Common myeloid progenitor, CD34-positive (primary cell): ENCODE measurements at places on chromosomes 12 and 14.

- H3K27ac ChIP-seq = peak within 1 kb of the TSS; percentile 50
- H3K4me3 ChIP-seq = peak within 1 kb of the TSS; percentile 85
- peaks cover 2% of the 10 kb centered on the region for H3K36me3 ChIP-seq
- peaks cover 26% of the 10 kb centered on the region for H3K4me1 ChIP-seq
- no peaks in the 10 kb centered on the region for H3K27me3 ChIP-seq
- DNase-seq = peak; percentile 86
These were observed at the start of gene PCNX1 for GRCh38 chr14:70907176-70907995. Gene PCNX1, plus strand, starts transcription at chr14:70907459. Its CDS starts 392 bp downstream, at chr14:70907851.

GRCh38 chr14:85533023-85533860 is 3.3 kb downstream of the FLRT2 start:
- peaks cover 17% of the 10 kb centered on the region for H3K27me3 ChIP-seq
- no peaks in the 10 kb centered on the region for H3K36me3 ChIP-seq
- H3K27ac ChIP-seq = no peak overlapping the region
- peak overlapping the region; percentile 35 for H3K4me3 ChIP-seq
- DNase-seq = no peak

- H3K27me3 ChIP-seq = peaks cover 2% of the 10 kb centered on the region
- no peaks in the 10 kb centered on the region for H3K36me3 ChIP-seq
- no peak overlapping the region for H3K27ac ChIP-seq
- H3K4me3 ChIP-seq = no peak overlapping the region
These were observed 71.5 kb downstream of the RIMBP2 start for GRCh38 chr12:130644566-130644965.

DNA sequence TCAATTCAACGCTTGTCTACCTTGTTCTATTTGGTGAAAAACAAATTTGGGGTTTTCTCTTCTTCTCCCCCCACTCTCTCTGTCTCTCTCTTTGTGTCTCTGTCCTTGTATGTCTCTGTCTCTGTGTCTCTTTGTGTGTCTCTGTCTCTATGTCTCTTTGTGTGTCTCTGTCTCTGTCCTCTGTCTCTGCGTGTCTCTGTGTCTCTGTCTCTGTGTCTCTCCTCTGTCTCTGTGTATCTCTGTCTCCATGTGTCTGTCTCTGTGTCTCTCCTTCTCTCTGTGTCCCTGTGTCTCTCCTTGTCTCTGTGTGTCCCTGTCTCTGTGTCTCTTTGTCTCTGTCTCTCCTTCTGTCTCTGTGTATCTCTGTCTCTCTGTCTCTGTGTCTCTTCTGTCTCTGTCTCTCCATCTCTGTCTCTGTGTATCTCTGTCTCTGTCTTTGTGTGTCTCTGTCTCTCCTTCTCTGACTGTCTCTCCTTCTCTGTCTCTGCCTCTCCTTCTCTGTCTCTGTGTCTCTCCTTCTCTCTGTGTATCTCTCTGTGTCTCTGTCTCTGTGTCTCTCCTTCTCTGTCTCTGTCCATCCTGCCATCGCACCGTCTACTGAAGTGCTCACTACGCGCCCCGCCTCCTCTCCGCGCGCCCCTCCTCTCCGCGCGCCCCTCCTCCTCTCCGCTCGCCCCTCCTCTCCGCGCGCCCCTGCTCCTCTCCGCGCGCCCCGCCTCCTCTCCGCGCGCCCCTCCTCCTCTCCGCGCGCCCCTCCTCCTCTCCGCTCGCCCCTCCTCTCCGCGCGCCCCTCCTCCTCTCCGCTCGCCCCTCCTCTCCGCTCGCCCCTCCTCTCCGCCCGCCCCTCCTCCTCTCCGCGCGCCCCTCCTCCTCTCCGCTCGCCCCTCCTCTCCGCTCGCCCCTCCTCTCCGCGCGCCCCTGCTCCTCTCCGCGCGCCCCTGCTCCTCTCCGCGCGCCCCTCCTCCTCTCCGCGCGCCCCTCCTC is 12.8 kb downstream of the LRCOL1 start:
- peak overlapping the region; percentile 70 for H3K4me3 ChIP-seq
- DNase-seq = peak; percentile 54
- peaks cover 25% of the 10 kb centered on the region for H3K4me1 ChIP-seq
- peaks cover 4% of the 10 kb centered on the region for H3K27me3 ChIP-seq
- H3K36me3 ChIP-seq = no peaks in the 10 kb centered on the region

DNA sequence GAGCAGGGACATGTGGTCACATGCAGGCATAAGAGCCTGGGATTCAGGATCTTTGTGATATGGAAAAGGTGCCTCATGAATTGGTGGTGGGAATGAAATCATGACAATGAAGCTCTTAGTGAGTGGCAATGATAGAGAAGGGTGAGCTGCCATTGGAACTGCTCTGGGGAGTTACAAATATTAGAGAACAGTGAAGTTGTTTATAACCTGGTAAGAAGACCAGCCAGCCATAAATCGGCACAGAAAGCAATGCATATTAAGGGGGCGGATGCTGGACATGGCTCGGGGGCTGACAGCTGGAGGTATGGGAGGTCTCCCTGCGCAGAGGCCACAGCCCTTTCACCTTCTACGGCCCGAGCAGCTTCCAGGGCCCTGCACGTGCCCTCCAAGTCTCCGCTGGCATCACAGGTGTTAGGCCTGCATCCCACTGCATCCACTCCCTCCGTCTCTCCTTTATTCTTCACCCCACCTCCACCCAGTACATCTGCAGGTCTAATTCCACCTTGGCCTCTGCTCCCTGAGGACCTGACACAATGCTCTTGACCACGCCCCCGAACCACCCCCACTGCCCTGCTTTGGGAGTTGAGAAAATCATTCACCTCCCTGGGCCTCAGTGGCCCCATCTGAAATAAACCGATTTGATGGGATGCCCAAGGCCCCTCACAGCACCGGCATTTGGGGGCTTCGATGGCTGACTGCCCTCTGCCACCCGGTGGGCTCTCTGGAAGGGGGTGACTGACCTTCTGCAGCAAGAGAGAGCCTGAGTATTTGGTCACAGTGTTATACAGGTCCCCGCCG is 4.1 kb downstream of the CACNA2D4 start:
- H3K4me1 ChIP-seq = peaks cover 43% of the 10 kb centered on the region
- DNase-seq = no peak
- H3K4me3 ChIP-seq = no peak overlapping the region

GRCh38 chr12:32559434-32559833 is 119.7 kb upstream of the DNM1L start:
- no peak overlapping the region for H3K27ac ChIP-seq
- no peak for DNase-seq
- H3K4me1 ChIP-seq = no peaks in the 10 kb centered on the region
- H3K4me3 ChIP-seq = no peak overlapping the region
- H3K36me3 ChIP-seq = no peaks in the 10 kb centered on the region

- no peak overlapping the region for H3K27ac ChIP-seq
- H3K4me1 ChIP-seq = no peaks in the 10 kb centered on the region
- no peak overlapping the region for H3K4me3 ChIP-seq
These were observed 96.9 kb downstream of the NPAS3 start for GRCh38 chr14:33035416-33036194.

GRCh38 chr14:100448376-100448775 is 125.2 kb downstream of the SLC25A47 start:
- DNase-seq = no peak
- H3K36me3 ChIP-seq = no peaks in the 10 kb centered on the region
- H3K27ac ChIP-seq = no peak overlapping the region
- H3K27me3 ChIP-seq = no peaks in the 10 kb centered on the region

- peaks cover 3% of the 10 kb centered on the region for H3K4me1 ChIP-seq
- peak; percentile 28 for DNase-seq
- no peak overlapping the region for H3K4me3 ChIP-seq
These were observed 647.8 kb downstream of the TMEM121 start for GRCh38 chr14:106174206-106174605.

DNA sequence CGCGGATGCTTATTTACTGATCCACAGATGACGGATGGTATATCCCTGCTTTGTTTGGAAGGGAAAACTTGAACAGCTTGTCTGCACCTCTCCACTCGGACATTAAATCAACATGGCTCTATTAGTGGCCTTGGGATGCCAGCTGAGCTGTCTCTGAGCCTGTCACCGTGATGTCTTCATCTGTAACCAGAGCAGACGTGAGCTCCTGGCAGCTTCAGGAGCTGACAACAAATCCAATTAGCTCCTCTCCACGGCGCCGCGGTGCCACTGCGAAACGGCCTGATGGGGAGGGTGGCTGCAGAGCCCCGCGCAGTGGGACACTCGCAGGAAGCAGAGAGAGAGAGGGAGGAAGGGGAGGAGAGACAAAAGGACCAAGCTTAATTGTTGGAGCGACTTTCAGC is 112.3 kb downstream of the PAPOLA start:
- no peaks in the 10 kb centered on the region for H3K4me1 ChIP-seq
- peaks cover 3% of the 10 kb centered on the region for H3K27me3 ChIP-seq
- H3K27ac ChIP-seq = no peak overlapping the region
- no peaks in the 10 kb centered on the region for H3K36me3 ChIP-seq

- no peaks in the 10 kb centered on the region for H3K27me3 ChIP-seq
- H3K4me1 ChIP-seq = peaks cover 21% of the 10 kb centered on the region
- peak; percentile 75 for DNase-seq
These were observed 2.6 kb downstream of the ETFRF1 start for GRCh38 chr12:25197608-25198007.

DNA sequence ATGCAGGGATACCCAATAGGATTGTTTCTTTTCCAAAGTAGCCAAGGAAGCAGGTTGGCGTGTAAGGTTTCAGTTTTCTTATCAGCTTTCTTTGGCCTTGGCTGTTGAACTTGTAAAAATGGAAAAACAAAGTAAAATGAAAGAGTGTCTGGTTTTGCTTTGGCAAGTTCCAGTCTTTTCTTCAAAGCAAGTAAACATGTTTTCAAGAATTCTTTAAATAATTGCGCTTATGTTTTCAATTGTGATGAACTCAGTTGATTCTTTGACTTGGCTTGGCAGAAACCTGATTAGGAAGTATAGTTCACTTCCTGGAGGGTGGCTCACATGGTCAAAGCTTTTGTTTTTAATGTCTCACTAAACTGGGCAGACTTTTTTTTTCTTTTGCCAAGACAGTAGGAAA is 112.2 kb upstream of the USP44 start:
- no peaks in the 10 kb centered on the region for H3K36me3 ChIP-seq
- H3K4me3 ChIP-seq = no peak overlapping the region
- DNase-seq = no peak
- H3K27ac ChIP-seq = no peak overlapping the region
- H3K27me3 ChIP-seq = peaks cover 2% of the 10 kb centered on the region

GRCh38 chr12:115953450-115953849 is 324.0 kb downstream of the MED13L start:
- H3K27ac ChIP-seq = no peak overlapping the region
- peaks cover 20% of the 10 kb centered on the region for H3K36me3 ChIP-seq
- no peak for DNase-seq
- no peaks in the 10 kb centered on the region for H3K4me1 ChIP-seq

GRCh38 chr14:45251912-45252311 is 1.1 kb downstream of the MIS18BP1 start:
- DNase-seq = peak; percentile 59
- peaks cover 37% of the 10 kb centered on the region for H3K4me1 ChIP-seq
- no peaks in the 10 kb centered on the region for H3K36me3 ChIP-seq
- H3K4me3 ChIP-seq = peak overlapping the region; percentile 99

DNA sequence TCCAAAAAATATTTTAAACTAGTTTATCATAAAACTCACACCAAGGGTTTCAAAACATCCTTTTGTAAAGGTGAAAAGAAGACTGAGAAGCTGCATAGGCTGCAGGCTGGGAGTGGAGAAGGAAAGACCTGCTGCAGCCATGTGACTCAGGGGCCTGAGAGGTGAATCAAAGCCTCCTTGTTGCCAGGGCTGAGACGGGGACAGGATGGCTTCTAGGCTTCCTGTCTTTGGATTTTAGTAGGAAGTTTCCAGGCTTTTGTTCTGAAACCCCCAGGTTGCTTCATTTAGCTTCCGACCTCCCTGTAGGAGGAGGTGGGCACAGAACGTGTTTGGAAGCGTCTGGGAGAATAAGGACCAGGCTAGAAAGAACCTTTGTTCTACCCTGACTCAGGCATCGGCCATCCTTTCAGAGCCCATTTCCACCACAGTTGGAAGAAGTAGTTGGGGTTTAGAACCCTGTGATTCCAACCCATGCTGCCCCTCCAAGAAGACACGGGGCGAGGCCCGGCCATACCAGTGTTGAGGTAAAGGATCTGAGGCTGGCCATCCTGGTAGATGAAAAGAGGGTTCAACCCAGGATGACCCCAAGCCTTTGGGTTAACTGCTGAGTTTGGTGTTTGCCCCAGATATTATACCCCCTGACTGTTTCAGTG is 122.4 kb downstream of the SLC25A47 start:
- no peaks in the 10 kb centered on the region for H3K27me3 ChIP-seq
- no peak overlapping the region for H3K4me3 ChIP-seq
- no peak overlapping the region for H3K27ac ChIP-seq
- H3K36me3 ChIP-seq = no peaks in the 10 kb centered on the region
- no peak for DNase-seq

DNA sequence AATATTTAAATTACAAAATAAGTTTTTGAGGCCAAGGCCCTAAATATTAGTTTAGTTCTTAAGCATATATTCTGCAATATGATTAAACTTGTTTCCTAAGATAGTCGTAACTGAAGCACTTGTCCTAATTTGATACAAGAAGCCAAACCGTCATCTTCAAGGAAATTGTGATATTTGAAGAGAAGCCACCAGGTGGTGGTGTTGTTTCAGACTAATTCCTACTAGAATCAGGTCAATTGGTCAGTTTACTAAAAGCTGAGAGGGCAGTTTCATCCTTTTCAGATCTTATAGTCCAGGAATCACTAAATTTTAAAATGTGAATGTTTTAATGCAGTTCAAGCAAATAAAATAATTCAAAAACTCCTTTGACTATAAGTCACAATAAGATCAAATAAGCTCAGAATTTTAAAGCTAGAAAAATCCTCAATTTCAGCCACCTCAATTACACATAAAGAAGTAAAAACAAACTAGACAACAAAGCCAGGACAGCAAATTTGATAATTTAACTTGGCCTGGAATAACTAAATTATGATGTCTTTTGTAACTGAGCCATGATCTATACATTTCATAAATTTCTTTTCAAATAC is 7.1 kb upstream of the ARL1 start:
- no peak overlapping the region for H3K4me3 ChIP-seq
- H3K36me3 ChIP-seq = no peaks in the 10 kb centered on the region
- no peaks in the 10 kb centered on the region for H3K4me1 ChIP-seq
- no peaks in the 10 kb centered on the region for H3K27me3 ChIP-seq

DNA sequence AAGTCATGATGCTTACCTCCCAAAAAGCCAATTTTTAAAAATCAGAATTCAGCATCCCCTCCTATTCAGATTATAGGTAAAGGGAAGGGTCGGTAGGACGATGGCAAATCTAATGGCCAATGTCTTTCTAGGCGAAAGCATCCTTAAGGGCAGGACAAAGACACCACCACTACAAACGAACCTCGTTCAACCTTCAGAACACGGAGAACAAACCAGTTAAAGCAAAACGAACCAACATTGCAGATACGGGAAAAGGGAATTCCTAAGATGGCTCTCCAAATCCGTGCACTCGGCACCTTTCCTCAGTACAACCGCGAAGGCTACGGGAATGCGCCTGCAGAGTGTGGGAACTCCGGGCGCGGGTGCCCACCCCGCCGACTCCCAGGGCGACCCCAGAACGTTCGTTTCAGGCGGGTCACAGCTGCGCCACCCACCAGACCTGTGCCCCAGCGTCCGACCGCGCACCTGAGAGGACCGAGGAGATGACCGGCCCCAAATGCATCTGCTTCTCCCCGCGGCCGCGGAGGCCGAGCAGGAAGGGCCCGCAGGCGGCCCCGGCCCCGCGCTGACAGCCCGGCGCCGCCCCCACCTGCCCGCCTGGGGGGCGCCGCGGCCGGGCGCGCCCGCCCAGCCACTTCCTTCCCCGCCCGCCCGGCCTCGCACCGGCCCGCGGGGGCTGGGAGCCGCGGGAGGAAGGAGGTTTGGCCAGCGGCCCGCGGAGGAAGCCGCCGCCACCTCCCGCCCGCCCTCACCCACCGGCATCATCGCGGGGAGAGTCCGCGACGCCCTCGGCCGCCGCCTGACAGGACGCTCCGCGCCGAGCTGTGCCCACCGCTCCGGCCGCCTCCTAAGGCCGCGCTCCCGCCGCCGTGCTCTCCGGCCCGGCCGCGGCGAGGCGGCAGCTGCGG is 578 bp downstream of the PPP1R13B start:
- no peaks in the 10 kb centered on the region for H3K36me3 ChIP-seq
- H3K27me3 ChIP-seq = peaks cover 3% of the 10 kb centered on the region
- peak; percentile 38 for DNase-seq
- H3K4me3 ChIP-seq = peak overlapping the region; percentile 19
- no peak overlapping the region for H3K27ac ChIP-seq
